ENCODE measurements at places on chromosomes 12 and 14.

- no peak for DNase-seq
Observed at GRCh38 chr12:33357181-33357580, 82.4 kb downstream of the SYT10 start.

- no peak for DNase-seq
Observed at GRCh38 chr14:61153431-61153830, 127.7 kb downstream of the TMEM30B start.

DNA sequence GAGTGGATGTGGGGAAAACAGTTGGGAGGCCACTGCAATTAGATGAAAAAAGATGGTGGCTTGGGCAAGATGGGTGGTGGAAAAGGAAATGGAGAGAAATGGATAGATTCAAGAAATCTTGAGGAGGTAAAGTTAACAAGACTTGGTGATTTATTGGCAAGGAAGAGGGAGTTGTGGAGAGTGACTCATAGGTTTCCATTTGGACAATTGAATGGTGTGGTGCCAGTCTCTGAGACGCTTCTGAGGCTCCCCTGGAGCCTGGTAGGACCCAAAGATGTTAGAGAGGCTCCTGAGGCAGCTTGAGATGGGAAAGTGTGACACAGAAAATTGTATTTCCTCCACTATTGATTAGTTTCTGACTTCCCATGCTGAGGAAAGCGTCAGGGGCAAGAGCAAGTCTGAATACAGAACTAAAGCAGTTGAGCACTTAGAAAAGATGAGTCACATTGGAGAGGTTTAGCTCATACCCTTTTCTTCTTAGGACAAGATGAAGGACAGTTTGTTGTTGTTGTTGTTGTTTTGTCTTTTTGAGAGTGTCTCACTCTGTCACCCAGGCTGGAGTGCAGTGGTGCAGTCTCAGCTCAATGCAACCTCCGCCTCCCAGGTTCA, 4.5 kb downstream of the PRPF40B start:
- no peak for DNase-seq

DNA sequence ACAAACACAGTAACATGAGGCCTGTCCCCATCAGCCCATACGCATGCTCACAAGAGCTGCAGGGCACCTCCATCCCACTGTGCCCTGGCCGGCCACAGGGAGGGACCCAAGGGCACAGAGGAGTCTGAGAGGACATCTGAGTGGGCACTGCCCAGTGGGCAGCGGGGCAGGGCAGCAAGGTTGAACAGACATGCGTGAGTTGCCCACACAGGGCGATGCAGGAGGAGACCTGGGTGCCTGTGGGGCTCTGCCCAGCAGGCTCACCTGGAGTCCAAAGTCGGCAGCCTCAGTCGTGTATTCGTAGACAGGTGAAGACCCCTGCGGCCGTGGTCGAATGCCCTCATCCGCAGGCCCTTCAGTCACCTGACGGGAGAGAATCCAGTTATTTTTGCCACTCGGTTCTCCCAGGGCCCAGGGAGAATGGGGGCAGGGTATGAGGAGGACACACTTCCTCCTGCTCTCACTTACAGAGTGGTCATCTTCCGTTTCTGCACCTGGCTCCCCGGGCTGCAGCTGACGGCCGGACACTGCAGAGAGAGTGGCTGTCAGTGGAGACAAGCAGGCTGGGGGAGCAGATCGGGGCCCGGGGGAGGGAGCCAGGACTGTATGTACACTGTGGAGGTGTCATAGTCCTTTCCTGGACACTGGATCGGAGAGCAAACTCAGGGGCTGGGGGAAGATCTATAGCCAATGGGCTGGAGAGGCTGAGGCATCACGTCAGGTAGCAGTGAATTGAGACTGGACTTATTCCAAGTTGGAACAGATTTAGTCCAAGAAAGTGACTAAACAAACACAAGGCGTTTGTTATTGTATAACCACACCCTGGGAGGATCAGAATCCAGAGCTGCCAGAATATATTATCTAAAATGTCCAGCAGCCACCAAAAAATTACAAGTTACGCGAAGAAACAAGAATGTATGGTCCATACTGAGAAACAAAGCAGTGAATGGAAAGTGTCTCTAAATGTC, 20.7 kb downstream of the AHNAK2 start:
- DNase-seq: no peak

DNA sequence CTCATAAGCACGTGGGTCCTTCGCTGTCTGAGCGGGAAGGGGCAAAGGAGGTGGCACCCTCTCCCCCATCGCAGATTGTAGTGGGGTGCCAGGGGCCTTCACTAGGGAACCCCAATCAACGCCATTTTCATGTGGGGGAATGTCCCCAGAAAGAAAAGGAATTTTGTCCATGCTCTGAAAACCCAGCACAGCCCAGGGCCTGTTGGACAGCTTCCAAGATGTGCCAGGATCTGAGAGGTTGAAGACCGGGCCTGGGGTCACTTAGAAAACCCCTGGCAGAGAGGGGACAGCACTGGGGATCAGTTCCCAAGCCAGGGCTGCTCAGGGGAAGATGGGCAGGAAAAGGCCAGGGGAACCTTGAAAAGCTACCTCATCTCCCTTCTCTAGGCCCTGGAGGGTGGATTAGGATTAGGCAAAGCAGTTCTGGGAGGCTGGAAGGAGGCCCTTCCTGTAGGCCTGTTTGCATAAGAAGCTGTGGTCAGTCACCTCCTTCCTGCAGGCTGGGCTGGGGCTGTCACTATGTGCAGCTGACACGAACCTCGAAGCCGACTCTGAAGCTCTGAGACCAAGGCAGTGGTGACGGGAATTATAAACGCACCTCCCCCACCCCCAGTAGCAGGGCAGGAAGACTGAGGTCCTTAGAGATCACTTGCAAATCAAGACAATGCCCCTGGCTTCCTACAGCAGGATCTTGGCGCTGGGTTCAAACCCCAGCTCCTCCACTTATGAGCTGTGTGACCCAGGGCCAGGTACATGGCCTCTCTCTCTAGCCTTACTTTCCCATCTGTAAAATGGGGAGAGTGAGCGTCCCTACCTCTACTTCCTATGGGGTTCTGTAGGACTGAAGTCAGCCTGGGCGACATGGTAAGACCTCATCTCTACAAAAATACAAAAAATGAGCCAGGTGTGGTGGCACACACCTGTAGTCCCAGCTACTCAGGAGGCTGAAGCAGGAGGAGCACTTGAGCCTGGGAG, 29.0 kb downstream of the TESC start:
- DNase-seq: no peak

GRCh38 chr12:49585477-49586459, 17.8 kb upstream of the MCRS1 start:
- DNase-seq: no peak

GRCh38 chr12:17296882-17297281, 690.9 kb upstream of the LMO3 start:
- no peak for DNase-seq

- DNase-seq: no peak
Observed at GRCh38 chr14:33484264-33484663, 466.6 kb downstream of the EGLN3 start.

GRCh38 chr12:13337791-13338190, 141.3 kb downstream of the EMP1 start:
- no peak for DNase-seq

DNA sequence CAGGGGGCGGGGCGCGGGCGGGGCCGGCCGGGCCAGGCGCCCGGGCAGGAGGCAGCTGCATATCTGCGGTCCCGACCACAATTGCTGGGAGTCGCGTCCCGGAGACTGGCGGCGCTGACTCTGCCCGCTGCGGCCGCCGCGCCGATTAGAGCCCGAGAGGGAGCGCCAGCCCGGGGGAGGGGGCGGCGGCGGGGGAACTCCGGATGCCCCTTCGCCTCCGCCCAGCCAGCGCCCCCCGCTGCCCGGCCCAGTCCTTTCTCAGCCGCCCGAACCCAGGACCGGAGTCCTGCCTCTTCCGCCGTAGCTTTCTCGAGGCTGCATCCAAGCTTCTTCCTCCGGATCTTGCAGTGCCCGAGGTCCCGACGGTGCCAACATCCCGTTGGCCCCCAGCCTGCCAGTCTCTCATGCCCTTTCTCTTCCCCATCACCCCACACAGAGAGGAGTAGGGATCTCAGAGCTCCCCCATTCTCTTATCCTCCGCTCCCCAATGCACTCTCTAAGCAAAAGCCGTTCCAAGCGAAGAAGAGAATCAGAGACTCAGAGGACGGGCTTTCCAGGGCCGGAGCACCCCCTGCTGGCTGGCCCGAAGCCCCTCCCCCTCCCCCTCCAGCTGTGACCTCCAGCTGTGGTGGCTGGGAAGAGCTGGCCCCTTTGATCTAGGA, 8.8 kb upstream of the SP7 start:
- peak; percentile 59 for DNase-seq
